ENCODE measurements at places on chromosomes 3 and 15.

DNA sequence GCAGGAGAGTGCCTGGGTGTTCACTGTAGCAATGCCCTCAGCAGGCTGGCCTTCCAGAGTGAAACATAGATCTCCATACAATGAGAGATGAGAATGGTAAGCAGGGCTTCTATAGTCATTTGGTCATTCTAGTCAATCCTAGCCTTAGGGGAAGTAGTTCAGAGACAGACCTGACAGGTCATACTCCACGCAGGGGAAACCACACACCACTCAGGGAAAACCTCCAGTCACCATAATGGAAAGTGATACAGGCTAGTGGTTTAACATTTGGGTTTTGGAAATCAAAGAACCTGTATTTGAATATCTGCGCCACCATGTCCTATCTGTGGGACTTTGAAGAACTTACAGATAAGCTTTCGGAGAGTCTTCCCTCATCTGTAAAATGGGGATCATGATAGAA lies 425.7 kb upstream of the PPP2R3A start:
- DNase-seq, result no peak

- DNase-seq, result no peak
Measured at GRCh38 chr3:23762214-23762613, 43.5 kb upstream of the UBE2E1 start.

DNA sequence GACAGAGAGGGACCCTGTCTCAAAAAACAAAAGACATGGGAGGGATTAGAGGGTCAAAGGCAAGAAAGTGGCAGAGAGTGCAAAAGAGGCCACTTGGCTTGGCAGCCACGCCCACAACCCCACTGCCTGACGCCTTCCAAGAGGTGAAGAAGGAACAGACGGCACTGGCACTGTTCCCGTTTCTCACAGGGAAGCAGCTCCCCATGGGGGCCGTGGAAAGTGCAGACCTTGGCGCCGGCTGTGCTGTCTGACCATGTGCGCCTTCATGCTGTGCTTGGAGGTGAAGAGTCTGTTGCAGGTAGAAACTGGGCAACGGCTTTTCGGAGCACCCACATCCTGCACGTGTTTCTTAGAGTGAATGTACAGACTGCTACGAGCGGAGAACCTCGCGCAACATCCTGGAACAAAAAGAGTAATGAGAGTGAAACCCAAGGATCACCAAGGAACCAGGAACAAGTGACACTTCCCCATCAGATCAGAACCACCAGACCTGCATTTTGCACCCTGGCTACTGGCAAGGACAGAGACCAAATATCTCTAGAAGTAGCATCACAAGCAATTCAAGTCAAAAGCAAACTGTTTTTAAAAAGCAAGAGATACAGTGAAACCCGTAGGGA lies 9.7 kb downstream of the ZXDC start:
- no peak for DNase-seq

DNA sequence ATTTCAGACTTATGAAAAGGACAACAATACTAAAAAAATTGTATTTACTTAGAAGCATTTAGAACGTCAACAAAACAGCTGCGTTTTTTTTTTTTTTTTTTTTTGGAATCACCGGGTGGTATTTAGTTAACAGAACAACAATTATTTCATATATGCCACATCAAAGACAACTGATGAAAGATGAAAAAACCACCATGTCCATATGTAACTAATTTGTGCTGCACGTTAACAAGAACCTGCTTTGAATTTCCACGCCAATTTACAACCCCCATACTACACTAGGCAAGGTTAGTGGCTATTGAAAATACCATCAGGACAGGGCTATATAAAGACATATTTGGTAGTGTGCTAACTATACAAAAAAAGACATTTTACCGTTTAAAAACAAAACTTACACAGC lies 189.3 kb upstream of the ROBO1 start:
- DNase-seq, result no peak

DNA sequence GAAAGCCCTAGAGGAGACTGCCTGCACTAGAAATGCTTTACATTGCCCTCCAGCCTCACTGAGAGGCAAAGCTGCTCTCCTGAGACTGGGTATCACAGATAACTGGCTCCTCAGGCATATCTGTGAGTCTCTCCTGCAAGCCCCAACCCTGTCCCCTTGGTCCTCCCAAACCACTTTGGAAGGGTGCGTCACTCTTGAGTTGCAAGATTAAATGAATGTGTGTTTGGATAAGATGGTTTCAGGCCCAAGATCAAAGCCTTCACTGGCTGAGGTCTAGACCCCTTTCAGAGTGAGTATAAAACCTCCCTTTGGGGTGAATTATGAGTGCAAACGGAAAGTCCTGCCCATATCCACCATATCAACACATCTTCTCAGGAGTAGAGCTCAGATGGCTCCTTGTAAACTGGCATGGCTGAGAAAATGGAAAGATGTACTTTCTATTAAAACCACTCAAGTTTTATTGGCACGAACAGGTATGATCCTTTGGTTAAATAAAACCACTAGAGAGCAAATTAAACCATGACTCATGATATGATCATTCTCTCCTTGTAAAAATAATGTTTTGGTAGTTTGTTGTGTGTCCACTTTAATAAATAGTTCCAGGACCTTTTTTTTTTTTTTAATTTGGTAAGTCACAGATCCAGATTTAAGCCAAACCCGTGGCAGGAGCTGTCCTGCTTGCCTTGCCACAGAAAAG lies 164.0 kb downstream of the CHST2 start:
- DNase-seq, result no peak

DNA sequence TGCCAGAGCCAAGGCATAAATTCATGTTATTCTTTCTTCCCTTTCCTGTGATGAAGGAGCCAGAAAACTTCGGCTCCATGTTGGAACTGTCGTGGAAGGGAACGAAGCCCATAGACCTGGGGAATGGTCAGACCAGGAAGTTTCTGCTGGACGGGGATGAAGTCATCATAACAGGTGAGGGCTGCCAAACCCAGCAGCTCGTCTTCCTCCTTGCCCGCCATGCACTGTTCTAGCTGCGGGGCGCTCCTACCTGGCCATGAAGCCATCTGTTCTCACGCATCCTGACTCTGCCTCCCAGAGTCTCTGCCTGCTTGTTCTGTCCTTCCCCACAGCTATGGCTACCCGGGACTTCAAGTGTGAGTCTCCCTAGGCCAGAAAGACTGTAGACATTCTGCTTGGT lies 28.2 kb downstream of the FAH start:
- DNase-seq, result no peak

DNA sequence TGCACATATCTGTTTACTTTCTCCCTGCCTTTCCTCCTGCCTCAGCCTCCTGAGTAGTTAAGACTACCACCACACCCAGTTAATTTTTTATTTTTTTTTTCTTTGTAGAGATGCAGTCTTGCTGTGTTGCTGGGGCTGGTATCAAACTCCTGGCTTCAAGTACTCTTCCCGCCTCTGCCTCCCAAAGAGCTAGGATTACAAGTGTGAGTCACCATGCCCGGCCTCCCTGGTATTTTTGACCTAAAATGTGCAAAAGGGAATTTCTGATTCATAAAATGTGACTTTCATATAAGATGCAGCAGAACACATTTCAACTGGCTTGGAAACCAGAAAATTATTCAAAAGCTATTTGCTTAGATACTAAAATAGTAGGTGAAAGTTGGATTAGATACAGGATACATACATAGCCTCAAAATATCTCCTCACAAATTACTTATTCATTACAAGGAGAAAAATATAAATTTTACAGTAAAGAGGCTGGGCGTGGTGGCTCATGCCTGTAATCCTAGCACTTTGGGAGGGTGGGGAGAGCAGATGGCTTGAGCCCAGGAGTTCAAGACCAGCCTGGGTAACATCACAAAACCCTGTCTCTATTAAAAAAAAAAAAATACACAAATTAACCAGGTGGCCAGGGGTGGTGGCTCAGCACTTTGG lies 32.0 kb downstream of the MAP4 start:
- no peak for DNase-seq

DNA sequence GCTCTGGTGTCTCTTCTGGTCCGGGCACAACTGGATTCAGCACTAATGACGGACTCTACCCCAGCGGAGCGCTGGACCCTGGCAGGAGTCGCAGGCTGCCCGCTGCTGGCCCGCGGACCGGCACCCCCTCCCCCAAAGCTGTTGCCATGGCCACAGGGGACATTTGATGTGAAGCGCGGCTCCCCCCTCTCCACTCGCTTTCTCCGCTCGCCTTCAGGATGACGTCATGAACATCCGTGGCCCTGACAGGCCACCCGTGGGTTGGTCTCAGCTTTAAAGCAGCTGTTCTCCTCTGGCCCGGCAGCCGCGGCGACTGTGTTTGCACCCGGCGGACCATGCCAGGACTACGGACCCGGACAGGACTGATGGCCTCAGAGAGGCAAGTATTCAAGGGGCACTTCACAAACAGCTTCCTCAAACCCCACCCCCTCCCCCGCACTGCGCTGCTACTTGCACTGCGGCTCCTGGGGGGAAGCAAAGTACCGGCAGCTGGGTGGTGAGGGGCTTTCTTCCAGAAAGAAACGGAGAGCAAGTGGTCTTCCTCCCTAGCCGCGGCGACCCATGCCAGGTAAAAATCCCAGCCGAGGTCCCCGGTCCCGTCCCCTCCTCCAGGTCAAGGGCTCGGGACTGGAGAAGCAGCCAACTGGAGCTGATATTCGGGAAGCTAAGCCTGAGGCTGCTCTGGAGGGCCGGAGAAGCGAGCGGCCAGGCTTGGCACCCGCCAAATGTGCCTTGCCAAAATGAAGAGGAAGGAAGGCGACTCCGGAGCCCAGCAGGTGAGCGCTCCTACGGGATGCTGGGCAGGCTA lies 16.6 kb upstream of the AEN start:
- peak; percentile 82 for DNase-seq

GRCh38 chr3:55698831-55699230 lies 211.7 kb upstream of the WNT5A start:
- no peak for DNase-seq

GRCh38 chr15:73598530-73599160 lies 34.5 kb downstream of the NPTN start:
- DNase-seq, result no peak

DNA sequence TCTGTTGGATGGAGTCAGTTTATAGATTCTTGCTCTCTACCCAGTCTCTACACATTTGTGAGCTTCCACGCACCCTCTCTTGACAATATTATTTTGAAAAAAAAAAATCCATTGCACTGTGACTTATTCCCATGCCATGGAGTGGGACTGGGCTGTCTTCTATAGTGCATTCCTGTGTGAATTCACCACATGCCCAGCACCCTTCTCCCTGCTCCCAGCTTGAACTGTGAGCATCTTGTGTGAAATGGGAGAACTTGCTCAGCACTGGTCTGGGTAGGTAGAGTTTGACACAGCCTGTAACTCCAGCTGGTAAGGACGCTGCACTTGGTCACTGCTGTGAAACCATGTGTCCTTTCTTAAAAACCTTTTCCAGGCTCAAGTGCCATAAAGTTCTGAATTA lies 91.9 kb downstream of the ARNT2 start:
- DNase-seq, result no peak

DNA sequence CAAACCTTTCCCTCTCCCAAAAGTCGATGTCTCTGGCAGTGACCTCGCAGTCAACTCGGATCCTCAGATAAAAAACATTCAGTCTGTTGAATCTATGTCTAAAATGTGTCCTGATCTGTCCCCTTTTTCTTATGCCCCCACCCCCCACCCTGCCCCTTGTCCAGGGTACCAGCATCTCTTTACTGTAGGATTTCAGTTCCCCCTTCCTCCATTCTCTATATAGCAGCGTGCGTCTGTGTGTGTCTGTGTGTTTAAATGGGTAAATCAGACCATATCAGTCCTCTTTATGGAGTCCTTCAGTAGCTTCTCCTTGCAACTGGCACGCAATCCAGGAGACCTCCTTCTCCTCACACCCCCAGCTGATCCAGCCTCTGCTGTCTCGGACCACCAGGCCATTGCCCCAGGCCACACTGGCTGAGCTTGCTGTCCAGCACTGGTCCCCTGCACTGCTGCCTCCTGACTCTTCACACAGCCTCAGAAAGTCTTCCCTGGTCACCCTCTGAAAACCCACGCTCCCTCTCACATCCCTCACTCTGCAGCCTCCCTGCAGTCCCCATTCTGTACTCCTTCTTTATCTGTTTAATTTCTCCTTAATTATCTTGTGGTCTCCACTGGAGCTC lies 1.5 kb downstream of the LRRK1 start:
- DNase-seq, result no peak

GRCh38 chr15:101099183-101099582 lies 152.7 kb downstream of the CHSY1 start:
- no peak for DNase-seq

GRCh38 chr15:101276501-101277037 lies 716 bp downstream of the SELENOS start:
- peak; percentile 59 for DNase-seq

DNA sequence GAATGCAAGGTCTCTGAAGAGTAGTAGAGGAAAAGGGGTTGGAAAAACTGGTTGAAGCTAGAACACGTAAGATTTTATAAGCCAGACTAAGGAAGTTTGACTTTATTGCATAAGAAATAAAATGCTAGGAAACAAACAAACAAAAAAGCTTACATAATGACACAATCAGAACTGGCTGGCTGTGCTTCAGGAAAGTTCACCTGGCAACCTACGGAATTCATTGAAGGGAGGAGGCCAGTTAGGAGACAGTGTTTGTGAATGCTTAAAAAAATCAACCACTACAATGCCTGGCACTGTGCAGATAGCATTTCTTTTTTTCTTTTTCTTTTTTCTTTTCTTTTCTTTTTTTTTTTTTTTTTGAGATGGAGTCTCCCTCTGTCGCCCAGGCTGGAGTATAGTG lies 1.9 kb upstream of the ICE2 start:
- no peak for DNase-seq

DNA sequence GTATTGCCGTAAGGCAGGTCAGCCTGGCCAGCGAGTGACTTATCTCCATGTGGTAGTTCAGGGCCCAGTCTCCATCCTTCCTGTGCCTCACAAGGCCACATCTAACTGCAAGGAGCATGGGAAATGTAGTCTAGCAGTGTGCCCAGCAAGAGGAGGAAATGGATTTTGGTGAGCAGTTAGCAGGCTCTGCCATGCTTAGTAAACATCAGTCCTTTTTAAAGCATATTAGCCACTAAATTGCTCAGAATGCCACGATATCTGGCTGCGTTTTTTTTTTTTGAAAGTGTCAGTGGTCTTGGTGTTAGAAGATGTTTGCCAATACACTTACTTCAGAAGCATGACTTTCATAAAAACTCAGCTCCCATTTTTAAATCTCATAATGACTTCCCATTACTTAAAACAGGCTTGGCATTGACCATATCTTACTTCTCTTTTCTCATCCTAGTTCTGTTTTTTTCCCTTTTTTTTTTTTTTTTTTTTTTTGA lies 470.2 kb upstream of the TPRG1 start:
- no peak for DNase-seq

DNA sequence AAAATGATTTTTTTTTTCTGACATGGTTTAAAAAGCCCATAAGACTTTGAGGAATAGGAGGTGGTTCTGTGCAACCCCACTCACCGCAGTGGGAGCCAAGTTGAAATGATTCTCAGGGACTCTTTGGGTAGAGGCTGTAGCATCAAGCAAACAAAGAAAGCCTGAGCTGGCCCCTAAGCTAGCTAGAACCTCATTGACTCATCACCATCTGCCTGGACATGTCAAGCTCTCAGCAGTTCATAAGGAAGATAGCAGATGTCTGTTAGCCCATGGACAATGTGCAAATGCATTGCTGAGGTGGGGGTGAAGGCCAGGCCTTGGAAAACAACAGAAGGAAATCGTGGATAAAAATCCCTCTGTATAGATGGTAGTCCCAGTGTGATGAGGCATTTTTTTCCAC lies 234.8 kb downstream of the NR2F2 start:
- DNase-seq, result no peak

GRCh38 chr3:31220431-31220830 lies 312.3 kb upstream of the STT3B start:
- no peak for DNase-seq

All from NCI-H82 (cell line).